ENCODE measurements at places on chromosomes 2 and 18. TPM values are rescaled to one million over a fixed set of nuclear protein-coding genes. Genes with fewer than 3 reads are reported as not detected.

The POTEI gene
- 1.2 TPM for total RNA-seq

The GLB1L gene
- total RNA-seq = 15.7 TPM

DNA sequence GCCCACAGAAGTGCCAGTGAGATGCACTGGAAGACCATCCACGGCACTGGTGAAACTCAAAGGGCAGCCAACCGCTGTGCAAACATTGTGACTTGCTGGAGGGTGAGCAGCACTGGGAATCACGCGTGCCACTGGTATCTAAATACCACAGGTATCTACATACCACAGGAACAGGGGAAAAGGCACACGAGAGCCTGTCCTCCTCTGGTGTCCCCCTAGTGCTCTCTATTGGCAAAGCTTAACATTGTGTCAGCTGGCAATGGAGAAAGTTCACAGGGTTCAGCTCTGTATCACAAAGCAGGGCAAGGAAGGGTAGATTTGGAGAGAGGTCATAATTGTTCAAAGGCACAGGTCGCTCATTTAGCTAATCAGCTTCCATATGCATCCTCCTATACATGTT lies 12.6 kb upstream of the SEC11C start:
- H3K36me3 ChIP-seq = no peaks in the 10 kb centered on the region
- H3K4me3 ChIP-seq = no peak overlapping the region
- H3K4me1 ChIP-seq = no peaks in the 10 kb centered on the region
- peaks cover 5% of the 10 kb centered on the region for H3K27me3 ChIP-seq

- H3K27ac ChIP-seq = no peak overlapping the region
- no peaks in the 10 kb centered on the region for H3K36me3 ChIP-seq
- no peaks in the 10 kb centered on the region for H3K27me3 ChIP-seq
- no peak for DNase-seq
- H3K4me1 ChIP-seq = no peaks in the 10 kb centered on the region
Measured at GRCh38 chr18:50331691-50332090, 43.2 kb upstream of the SKA1 start.

- H3K27me3 ChIP-seq = no peaks in the 10 kb centered on the region
- peaks cover 18% of the 10 kb centered on the region for H3K36me3 ChIP-seq
- no peak overlapping the region for H3K27ac ChIP-seq
- DNase-seq = no peak
Measured at GRCh38 chr2:218252509-218253231, 8.1 kb upstream of the GPBAR1 start.

The CRYGD gene
- total RNA-seq = not detected

- H3K36me3 ChIP-seq = no peaks in the 10 kb centered on the region
- no peak overlapping the region for H3K4me3 ChIP-seq
- H3K27ac ChIP-seq = no peak overlapping the region
- H3K27me3 ChIP-seq = peaks cover 4% of the 10 kb centered on the region
- H3K4me1 ChIP-seq = no peaks in the 10 kb centered on the region
Measured at GRCh38 chr2:105177536-105178254, 63.8 kb upstream of the GPR45 start.
